Spinal cord (tissue), 10 donors: ENCODE measurements at places on chromosomes 12 and 14. TPM values are rescaled to one million over a fixed set of nuclear protein-coding genes. Genes with fewer than 3 reads are reported as not detected.

Gene TAS2R9
- 0.44 TPM for total RNA-seq

Gene TRMT61A
- 5.3 TPM for total RNA-seq

Gene SLCO1B3
- total RNA-seq = not detected

Gene NUBPL
- total RNA-seq = 11.7 TPM

Gene PLA2G1B
- total RNA-seq = 0.59 TPM

Gene SLC25A3
- 352 TPM for total RNA-seq

Gene CCDC197
- not detected for total RNA-seq

Gene TAS2R46
- 7.5 TPM for total RNA-seq

Gene TNFAIP2
- 13.9 TPM for total RNA-seq

Gene PPP1R13B
- total RNA-seq = 23.5 TPM

Gene SLC25A21
- total RNA-seq = 0.99 TPM

DNA sequence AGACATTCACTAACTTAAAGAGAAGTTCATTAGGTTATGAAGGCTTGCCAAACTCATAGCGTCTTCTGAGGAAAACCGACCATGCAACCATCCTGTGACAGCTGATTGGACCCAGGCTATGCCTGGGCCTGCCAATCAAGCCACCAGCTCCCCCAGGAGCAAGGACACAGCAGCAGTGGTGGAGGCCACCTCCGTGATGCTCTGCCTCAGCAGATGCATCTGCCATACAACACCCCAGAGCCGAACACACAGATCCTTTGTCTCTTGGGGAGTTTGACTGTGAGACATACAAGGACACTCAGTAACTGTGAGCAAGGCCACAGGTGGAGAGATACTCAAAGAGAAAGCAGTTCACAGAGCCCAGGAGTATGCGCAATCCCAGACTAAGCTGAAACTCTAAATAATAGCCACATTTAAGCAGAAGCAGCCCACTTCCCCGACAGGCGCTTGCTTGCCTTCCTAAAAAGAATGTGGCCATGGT lies 10.0 kb upstream of the CNIH1 start:
- no peak for DNase-seq

DNA sequence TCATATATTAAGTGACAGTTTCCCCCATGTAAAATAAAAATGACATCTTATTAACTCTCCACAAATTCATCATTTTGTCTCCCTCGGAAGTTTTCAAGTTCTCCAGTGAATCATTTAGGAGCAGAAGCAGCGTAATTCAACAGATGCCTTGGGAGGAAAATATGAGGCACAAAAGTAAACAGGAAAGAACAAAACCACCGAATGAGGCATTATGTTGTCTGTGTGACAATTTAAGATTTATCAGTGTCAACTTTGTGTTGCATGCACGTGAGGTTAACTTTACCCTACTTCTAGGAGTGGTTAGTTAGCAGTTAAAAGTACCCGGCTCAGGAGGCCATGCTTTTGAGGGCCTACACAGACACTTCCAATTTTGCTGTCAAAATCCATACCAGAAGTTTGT lies 258.6 kb downstream of the IPO8 start:
- no peak for DNase-seq

GRCh38 chr14:52551696-52552062 lies 626 bp downstream of the TXNDC16 start:
- peak; percentile 90 for DNase-seq

DNA sequence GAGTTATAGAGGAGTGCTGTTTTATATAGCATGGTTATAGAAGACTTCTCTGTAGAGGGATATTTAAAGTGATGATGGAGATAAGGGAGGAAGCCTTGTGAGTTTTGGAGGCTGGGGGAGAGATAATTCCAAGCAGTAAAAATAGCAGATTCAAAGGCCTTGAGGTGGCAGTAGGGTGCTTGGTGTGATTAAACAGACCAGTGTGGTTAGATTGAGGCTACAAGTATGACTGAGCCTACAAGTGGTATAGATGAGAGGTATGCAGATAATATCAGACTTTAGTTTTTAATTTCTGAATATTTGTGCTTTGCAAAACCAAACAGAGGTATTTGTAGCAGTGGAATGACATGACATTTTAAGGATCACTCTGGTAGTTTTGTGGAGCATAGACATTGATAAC lies 20.3 kb downstream of the FANCM start:
- DNase-seq = no peak

DNA sequence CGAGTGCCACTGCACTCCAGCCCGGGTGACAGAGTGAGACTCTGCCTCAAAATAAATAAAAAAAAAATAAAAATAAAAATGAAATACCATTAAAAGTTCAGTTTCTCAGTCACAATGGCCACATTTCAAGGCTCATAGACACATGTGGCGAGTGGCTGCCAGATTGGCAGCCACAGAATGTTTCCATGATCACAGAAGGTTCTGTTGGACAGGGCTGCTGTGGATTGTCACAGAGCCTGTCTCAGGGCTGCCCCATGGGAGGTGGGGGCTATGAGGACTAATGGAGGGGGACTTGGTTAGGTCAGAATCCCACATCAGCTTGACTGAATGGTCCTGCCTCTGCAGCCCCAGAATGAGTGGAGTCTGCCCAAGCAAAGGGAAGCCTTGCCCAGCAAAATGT lies 3.8 kb upstream of the PLA2G1B start:
- DNase-seq = no peak

DNA sequence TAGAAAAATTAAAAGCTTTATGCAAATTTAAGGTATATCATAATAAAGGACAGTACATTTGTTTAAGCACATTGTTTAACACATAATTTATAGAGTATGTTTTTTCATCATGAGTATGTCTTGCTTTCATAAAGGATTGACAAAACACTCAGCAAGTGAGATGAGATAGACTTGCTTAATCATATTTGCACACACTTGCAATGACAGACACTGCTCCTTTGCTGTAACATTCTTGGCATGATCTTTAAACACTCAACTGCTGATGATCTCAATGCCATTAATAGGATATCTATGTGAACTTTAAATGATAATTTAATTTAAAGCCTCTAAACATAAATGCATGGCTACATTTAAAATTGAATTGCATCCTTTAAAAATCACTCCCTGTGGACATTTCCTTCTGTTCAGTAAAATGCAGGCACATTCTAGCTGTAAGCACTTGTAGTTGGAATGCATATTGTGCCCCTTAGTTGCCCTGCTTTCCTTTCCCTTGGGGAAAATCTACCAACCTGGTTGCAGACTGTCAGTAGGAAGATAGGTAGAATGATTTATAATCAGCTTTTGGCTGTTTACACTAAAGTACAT lies 979.0 kb downstream of the TMTC2 start:
- DNase-seq = no peak

DNA sequence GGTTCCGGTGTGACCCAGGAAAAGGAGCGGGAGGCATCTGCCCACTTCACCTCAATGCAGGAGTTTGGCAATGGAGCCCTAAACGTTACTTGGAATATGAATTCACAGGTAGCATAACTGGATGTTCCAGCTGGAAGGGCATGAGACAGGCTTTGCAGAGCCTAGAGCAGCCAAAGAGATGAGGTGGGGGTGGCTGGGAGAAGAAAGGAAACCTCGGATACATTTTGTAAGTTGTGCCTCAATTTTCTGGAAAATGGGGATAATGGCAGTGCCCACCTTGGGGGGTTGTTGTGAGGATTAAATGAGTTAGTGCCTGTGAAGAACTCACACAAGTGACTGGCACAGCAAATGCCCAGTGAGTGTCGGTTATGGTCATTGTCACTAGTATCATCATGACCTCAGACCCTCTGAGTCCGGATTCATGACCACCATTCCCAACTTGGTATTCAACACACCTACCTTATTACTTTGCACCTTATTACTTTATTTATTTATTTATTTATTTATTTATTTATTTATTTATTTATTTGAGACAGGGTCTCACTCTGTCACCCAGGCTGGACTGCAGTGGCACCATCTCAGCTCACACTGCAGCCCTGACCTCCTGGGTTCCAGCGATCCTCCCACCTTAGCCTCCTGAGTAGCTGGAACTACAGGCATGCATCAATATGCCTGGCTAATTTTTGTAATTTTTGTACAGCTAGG lies 56.0 kb downstream of the CLMN start:
- DNase-seq = no peak

DNA sequence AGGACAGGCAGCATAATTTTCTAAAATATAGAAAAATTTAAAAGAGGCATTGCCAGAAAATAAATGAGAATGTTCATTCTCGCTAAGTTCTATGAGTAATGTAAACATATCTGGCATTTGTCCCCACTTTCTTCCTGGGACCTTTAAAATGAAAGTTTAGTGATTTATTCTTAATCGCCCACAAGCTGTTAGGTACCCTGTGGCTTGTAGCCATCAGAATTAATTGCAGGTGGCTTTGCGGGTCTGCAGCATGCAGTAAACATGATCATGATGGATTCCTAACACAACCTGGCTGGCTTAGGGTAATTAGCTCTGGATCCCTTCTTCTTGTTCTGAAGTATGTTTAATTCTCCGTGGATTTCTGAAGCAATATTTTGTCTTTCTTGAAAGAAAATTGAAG lies 103.5 kb upstream of the FRMD6 start:
- no peak for DNase-seq

DNA sequence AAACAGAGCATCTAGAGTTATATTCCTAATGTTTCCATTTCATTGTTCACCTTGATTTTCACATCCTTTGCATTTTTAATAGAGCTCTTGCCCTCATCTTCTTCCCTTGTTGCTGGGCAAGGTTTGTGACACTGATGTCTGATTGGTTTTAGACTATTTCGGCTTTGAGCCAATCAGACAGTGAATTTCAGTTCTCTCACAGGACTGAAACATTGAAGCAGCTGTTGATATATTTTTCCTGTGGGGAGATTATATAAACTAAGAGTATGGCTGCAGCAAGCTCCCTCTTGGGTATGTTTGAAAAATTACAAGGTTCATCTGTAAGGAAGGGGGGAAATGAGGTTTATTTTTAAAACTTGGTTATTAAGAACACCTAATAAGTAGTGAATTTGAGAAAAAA lies 51.2 kb downstream of the ATF7IP start:
- peak; percentile 82 for DNase-seq

GRCh38 chr12:43293396-43293795 lies 258.6 kb downstream of the ADAMTS20 start:
- DNase-seq = no peak

DNA sequence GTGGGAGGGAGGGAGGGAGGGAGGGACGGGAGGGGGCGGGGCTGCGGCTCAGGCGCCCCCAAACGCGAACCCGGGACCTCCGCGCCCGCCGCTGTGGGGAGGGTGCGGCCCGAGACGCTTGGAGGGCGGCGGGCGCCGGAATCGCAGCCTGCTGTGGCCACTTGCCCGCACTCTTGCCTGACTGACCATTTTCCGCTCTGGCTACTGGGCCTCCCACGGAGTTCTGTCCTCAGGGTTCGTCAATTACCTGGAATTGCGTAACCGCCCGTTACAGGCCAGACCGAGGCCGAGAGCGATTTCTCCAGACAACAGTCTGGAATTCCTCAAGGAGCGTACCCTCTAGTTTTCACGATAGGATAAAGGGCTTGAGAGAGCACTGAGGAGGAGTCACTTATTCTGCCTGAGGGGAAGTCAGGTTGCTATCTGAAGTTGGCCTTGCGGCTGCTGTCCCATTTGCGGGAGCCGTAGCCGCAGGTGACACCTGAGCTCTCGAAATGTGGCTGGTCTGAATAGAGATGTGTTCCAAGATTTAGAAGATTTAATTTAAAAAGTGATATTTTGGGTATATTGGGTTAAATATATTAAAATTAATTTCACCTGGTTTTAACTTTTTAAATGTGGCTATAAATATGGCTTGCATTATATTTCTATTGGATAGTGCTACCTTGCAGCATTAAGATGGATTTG lies 446 bp upstream of the ZNF641 start:
- peak; percentile 39 for DNase-seq

DNA sequence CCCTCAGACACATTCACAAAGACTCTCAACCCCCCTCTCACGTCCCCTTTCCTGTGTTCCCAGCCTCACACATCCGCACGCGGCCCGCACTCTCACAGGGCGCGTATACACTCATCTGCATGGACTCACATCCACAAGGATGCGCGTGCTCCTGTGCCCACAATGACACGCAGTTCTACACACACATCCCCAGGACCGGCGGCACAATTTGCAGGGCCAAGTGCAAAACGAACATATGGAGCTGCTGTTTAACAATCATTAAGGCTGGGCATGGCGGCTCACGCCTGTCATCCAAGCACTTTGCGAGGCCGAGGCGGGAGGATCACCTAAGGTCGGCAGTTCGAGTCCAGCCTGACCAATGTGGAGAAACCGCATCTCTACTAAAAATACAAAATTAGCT lies 36.4 kb upstream of the EML1 start:
- no peak for DNase-seq

DNA sequence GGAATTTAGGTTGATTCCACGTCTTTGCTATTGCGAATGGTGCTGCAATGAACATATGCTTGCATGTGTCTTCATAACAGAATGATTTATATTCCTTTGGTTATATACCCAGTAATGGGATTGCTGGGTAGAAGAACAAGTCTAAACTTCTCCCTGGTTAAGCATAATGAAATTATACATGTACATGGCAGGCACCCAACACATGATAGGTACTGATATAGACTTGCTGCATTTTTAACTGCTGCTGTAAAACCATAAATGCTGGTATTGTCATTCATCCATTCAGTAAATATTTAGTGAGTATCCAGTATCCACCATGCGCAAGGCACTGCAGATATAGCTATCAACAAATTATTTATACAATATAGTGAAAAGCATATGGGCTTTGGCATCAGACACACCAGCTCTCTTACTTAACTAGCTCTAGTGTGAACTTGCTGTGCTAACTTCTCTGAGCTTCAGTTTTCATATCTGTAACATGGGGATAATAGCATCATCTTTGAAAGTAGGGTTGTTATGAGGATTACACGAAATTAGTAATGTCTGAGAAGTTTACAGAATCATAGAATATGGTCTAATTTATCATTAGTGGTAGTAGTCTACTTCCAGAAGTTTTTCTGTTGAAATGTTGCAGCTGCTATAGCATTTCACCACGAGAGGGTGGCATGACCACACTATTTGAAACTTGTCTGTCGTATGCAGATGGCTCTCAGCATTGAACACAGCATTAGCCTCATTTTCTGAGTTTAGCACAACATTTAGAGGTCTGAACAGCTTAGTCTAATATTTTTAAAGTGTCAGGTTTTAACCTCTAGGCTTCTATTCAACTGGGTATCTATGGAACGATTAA lies 32.0 kb upstream of the SEL1L start:
- peak; percentile 50 for DNase-seq

DNA sequence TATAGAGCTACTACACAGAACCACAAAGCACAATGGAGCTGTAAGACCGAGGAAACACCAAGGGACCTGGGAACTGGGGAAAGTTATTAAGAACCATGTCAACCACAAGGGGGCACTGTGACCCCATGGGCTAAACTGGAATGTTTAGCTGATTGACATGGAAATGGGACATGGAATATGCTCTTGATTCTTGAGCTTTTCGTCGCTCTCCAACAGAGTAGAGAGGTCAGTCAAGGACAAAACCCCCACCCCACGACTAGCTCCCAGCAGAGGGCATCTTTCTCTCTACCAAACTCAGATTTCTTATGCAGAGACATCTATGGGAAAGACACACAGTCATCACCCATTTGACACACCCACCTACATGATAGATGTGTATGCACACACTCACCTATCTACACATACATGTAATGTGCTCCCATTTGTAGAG lies 10.1 kb downstream of the NDRG2 start:
- peak; percentile 77 for DNase-seq

DNA sequence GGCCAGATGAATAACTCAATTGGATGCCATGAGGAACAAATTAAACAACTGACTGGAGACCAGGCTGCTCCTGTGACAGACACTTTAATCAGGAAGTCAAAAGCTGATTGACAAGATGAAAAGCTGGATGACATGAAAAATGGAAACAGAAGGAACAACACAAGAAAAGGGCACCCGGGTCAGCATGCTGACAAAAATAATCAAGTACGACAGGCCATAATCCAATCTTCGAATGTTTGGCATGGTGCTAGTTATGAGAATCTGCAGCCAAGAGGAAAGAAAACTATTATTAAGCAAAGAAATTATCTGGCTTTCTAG lies 544.7 kb downstream of the ETNK1 start:
- DNase-seq = no peak
